ENCODE measurements at places on chromosomes 12 and 14. TPM values are rescaled to one million over a fixed set of nuclear protein-coding genes. Genes with fewer than 3 reads are reported as not detected.

DNA sequence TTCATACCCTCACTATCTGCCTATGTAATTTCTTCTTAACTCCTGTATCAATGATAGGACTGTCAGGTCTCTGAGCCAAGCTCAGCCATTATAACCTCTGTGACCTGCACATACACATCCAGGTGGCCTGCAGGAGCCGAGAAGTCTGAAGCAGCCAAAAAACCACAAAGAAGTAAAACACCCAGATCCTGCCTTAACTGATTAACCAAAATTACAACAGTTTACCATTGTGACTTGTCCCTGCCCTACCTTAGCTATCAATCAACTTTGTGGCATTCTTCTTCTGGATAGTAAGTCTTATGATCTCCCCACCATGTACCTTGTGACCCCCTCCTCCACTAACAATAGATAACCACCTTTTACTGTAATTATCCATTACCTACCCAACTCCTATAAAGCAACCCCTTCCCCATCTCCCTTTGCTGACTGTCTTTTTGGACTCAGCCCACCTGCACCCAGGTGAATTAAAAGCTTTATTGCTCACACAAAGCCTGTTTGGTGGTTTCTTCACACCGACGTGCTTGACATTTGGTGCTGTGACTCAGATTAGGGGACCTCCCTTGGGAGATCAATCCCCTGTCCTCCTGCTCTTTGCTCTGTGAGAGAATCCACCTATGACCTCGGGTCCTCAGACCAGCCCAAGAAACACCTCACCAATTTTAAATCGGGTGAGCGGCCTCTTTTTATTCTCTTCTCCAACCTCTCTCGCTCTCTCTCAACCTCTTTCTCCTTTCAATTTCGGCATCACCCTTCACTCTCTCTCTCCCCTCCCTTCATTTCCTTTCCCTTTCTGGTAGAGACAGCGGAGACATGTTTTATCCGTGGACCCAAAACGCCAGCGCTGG is 11.5 kb upstream of the LGMN start:
- DNase-seq = no peak

GRCh38 chr14:77039285-77040058 is 11.0 kb upstream of the IRF2BPL start:
- no peak for DNase-seq

- no peak for DNase-seq
Measured at GRCh38 chr14:92463141-92463540, 50.4 kb upstream of the RIN3 start.

GRCh38 chr12:115470977-115471376 is 787.0 kb upstream of the TBX3 start:
- DNase-seq = no peak

OTX2 gene
- total RNA-seq = not detected

BORCS5 gene
- total RNA-seq = 10.7 TPM

KRT73 gene
- not detected for total RNA-seq

ABCD2 gene
- total RNA-seq = 0.19 TPM

BIN2 gene
- 6.7 TPM for total RNA-seq

PLBD1 gene
- 85.0 TPM for total RNA-seq
